ENCODE measurements at places on chromosomes 4 and X.

- no peak for DNase-seq
These were observed 330.9 kb downstream of the BCOR start for GRCh38 chrX:39766855-39767254.

GRCh38 chr4:52005604-52006273 lies 14.4 kb downstream of the LRRC66 start:
- DNase-seq, result no peak

DNA sequence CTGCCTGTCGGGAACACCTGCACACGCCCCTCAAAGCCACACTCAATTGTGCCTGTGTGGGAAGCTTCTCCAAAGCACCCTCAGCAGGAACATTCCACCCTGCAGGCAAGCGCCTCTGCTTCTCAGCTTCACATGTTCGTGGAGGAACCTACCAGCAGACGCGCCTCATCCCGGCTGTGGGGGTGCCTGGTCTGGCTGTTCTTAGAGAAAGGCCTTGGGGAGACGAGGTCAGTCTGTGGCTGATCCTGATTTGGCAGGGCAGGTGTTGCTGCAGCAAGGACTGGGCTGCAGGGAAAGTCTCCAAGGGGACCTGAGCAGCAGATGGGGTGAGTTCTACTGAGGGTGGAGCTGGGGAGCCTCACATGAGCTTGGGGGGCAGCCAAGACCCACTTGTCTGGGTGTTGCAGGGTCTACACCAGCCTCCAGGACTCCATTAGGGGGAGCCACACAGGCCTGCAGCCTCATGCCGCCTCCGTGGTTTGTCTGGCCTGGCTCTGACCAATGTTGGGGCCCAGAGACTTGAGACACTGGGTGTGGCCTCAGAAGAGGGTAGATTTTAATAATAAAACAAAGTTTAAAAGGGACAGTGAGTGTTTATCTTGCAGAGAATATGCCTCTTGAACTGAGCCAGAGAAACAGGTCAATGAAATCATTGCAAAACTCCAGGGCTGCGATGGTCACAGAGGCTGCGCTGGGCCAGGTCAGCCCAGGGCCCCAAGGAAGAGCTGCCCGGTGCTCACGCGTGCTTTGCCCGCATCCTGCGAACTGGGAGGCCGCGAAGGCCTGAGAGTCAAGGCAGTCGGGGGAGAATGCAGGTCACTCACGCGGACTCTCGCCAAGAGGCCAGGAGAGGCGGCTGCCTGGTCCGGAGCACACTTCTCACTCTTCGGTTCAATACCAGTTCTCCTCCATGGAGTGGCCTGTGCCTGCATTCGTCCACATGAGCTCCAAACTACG lies 21.1 kb downstream of the RNF212 start:
- no peak for DNase-seq

DNA sequence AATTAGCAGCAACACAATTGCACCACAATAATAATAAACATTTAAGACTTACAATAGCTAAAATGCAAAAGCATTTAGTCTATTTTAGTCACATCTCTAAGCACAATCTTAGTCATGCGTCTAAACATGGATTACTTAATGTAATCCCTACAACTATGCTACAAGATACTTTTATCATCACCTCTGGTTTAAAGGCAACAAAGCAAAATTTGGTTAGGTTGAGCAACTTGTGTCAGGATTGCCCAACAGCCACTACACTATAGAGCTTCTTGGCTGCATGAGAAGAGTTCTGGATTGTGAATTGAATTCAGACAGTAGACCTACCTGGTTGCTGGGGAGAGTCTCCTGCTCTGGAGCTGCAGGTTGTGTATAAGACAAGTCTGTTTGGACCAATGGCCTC lies 146.5 kb upstream of the PUDP start:
- no peak for DNase-seq

DNA sequence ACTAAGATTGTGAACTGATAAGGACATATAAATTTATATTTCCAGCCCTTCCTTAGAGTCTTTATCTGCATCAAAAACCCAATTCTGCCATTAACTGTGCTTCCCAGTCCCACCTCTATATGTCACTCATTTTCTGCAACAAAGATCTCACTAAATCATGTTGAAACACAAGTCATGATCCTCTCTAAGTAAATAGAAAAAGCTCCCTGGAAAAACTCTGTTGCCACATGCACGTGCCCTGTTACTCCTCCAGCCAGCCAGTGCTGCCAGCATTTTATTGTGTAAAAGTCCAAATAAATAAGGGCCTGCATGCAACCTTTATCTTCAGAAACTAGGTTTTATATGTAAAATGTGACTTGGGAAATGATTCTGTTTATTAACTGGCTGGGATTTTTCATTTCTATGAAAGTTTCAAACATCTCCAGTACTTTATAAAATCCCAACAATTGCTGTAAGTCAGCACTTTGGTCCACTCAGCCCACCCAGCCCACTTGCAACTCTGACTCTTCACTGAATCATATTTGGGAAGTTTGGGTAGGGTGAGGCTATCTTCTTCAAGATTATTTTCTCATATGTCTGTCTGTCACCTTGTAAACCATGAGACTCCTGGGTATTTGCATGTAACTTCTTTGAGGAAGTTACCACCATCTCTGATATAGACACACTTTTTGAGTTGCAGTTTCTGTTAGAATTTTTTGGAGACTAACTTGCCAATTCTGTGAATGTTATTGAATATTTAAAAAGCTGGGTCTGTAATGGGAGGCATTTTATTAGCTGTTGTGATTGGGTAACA lies 40.0 kb upstream of the SMARCA5 start:
- DNase-seq, result no peak

DNA sequence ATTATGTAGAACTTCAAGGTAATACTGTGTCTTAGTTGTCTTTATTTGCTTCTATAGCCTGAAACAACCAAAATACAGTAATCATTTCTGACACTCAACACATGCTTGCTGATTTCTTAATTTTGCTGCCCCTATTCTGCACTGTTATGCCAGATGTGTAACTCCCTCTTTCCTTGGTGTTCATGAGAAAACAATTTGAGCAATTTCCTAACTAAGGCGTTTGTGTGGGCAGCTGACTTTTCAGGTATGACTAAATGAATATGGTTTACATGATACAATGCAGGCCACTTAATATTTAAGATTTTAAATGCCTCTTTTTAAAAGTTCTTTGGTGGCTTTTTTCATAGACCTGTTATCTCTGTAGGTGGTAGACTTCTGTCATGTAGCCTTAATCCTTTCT lies 46.1 kb upstream of the CENPE start:
- no peak for DNase-seq

DNA sequence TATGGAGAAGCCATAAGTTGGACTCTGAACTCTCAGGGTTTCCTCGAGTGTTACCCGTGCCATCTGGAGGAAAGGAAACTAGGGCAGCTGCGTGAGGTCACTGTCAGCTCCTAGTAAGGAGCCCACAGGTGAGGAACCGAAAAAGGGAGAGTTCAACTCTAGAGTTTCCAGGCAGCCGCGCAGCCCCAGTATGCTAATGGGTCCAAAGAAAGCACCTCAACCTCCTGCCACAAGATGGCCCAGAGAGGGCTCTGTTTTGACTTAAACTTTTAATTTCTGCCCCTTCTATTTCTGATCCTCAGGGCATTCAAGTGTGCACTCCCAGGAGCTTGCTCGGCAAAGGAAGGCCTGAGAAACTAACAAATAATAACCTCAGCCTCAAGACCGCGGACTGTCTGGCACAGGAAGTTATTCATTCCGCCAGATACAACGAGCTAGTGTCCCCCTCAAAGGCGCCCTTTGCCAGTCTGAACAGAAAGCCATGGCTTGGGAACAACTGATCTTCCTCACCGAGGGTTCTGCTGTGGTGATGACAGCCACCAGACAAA lies 13.9 kb downstream of the SCARB2 start:
- no peak for DNase-seq

GRCh38 chr4:53196882-53197771 lies 168.7 kb downstream of the SCFD2 start:
- no peak for DNase-seq

Data from stimulated activated CD4-positive, alpha-beta T cell treated with anti-CD3 and anti-CD28 coated beads, Interleukin-12 subunit alpha, Interleukin-12 subunit beta, amount 100 ng/mL, for 4 hours (primary cell).